ENCODE measurements at places on chromosomes 5 and 9. TPM values are rescaled to one million over a fixed set of nuclear protein-coding genes. Genes with fewer than 3 reads are reported as not detected.
A peak's percentile ranks its signal among the peaks of the same experiment; 100 is the strongest.

The ANKRD18A gene
- under 0.01 TPM for total RNA-seq

- H3K4me3 ChIP-seq = no peak overlapping the region
- H3K36me3 ChIP-seq = no peaks in the 10 kb centered on the region
- DNase-seq = no peak
- H3K27me3 ChIP-seq = no peaks in the 10 kb centered on the region
Measured at GRCh38 chr9:119509291-119509905, 140.2 kb upstream of the BRINP1 start.

The DNAH5 gene
- 0.41 TPM for total RNA-seq

The PAEP gene
- not detected for total RNA-seq

- peak; percentile 70 for DNase-seq
- no peak overlapping the region for H3K4me3 ChIP-seq
- H3K27me3 ChIP-seq = no peaks in the 10 kb centered on the region
- peaks cover 12% of the 10 kb centered on the region for H3K36me3 ChIP-seq
Measured at GRCh38 chr9:35844628-35845270, 15.7 kb downstream of the TMEM8B start.

DNA sequence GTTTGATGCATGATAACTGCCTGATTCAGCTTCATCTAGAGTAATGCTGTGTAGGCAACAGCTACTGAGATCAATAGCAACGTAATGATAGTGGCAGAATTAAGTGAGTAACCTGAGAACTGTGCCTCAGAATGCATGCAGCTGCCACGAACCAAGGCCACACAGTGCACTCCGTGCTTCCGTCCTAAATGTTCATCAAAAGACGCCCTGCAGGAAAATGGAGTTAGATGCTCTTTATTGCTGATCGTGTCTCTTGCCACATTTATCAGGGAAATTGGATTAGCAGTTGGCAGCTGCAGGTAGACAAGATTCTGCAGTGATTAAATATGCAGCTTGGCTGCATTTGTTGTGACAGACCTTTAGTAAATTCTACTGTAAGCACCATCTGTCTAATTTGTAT lies 107.7 kb upstream of the TLX3 start:
- no peaks in the 10 kb centered on the region for H3K4me1 ChIP-seq
- no peaks in the 10 kb centered on the region for H3K27me3 ChIP-seq
- no peak overlapping the region for H3K4me3 ChIP-seq
- no peak for DNase-seq
- H3K27ac ChIP-seq = no peak overlapping the region

DNA sequence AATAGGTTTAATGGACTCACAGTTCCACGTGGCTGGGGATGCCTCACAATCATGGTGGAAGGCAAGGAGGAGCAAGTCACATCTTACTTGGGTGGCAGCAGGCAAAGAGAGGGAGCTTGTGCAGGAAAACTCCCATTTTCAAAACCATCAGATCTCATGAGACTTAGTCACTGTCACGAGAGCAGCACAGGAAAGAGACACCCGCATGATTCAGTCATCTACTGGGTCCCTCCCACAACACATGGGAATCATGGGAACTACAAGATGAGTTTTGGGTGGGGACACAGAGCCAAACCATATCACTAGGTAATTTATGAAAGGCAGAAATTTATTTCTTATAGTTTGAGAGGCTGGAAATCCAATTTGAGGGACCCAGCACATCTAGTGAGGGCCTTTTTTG lies 40.0 kb downstream of the MTREX start:
- peaks cover 14% of the 10 kb centered on the region for H3K4me1 ChIP-seq
- H3K36me3 ChIP-seq = peaks cover 6% of the 10 kb centered on the region
- no peak overlapping the region for H3K27ac ChIP-seq
- H3K4me3 ChIP-seq = no peak overlapping the region
- no peaks in the 10 kb centered on the region for H3K27me3 ChIP-seq
- DNase-seq = no peak

DNA sequence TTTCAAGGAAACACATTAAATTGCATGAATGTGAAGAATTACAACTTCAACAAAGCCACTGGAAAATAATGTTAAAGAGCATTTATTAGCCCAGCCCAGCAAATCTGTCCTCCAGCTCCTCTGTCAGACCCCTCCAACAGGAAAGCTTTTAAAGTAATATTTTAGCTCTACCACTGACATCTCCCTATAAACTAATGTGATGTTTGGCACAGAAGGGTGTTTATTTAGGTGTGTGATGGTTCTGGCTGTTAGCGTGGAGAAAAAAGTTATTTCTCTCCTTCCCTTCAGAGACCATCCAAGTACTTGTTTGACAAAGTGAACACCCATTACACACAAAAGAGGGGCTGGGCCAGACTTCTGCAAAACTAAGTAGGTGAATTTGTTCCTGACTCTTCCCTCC lies 111.9 kb upstream of the TARS1 start:
- no peak for DNase-seq
- peaks cover 59% of the 10 kb centered on the region for H3K4me1 ChIP-seq
- no peaks in the 10 kb centered on the region for H3K27me3 ChIP-seq
- H3K4me3 ChIP-seq = no peak overlapping the region
- no peaks in the 10 kb centered on the region for H3K36me3 ChIP-seq

The TRIP13 gene
- 0.16 TPM for total RNA-seq

GRCh38 chr5:67416986-67417385 lies 220.4 kb upstream of the CD180 start:
- no peaks in the 10 kb centered on the region for H3K36me3 ChIP-seq
- no peak overlapping the region for H3K27ac ChIP-seq
- H3K4me1 ChIP-seq = peaks cover 16% of the 10 kb centered on the region
- no peak overlapping the region for H3K4me3 ChIP-seq

The ADGRD2 gene
- total RNA-seq = not detected

DNA sequence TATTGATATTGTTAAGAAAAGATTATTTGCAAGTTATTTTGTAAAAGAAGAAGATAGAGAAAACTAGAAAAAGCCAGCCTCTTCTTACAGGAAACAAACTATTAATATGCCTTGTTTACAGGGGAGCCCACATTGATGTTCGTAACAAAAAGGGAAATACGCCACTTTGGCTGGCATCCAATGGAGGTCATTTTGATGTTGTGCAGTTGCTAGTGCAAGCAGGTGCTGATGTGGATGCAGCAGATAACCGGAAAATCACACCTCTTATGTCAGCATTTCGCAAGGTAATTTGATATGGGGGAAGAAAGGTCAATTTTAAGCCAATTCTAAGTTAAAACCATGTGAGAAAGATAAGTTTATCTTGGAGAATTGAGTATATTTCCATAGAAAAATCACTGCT lies 37.6 kb upstream of the EIF4EBP3 start:
- H3K4me3 ChIP-seq = no peak overlapping the region
- H3K27me3 ChIP-seq = no peaks in the 10 kb centered on the region

The SOHLH1 gene
- total RNA-seq = not detected

- peaks cover 30% of the 10 kb centered on the region for H3K4me1 ChIP-seq
- H3K36me3 ChIP-seq = no peaks in the 10 kb centered on the region
- DNase-seq = peak; percentile 91
- peak overlapping the region; percentile 69 for H3K27ac ChIP-seq
- no peaks in the 10 kb centered on the region for H3K27me3 ChIP-seq
- H3K4me3 ChIP-seq = peak overlapping the region; percentile 6
Measured at GRCh38 chr9:80797831-80798688, 891.3 kb downstream of the TLE1 start.

The NMUR2 gene
- total RNA-seq = not detected

GRCh38 chr9:82600536-82601292 lies 462.2 kb downstream of the RASEF start:
- no peak overlapping the region for H3K4me3 ChIP-seq
- DNase-seq = no peak
- no peaks in the 10 kb centered on the region for H3K27me3 ChIP-seq
- H3K27ac ChIP-seq = peak overlapping the region; percentile 15
- H3K36me3 ChIP-seq = no peaks in the 10 kb centered on the region

The ANXA1 gene
- total RNA-seq = 135 TPM

DNA sequence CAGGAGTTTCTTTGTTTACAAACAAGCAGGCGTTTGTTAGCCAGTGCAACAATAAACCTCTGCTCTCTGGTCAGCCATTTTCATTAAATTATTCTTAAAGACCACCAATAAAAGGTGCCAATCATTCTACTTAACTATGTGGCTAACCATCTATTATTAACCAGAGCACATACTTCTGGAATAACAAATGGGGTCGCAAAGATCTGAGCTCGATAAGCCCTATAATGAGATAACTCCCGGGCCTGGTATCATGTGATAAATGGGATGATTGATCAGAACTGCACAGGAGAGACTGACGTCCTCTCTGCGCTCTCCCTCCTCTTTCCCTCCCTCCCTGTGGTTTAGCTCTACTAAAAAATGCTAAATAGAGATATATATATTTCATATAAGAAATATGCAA lies 488.2 kb downstream of the NTRK2 start:
- no peaks in the 10 kb centered on the region for H3K4me1 ChIP-seq
- DNase-seq = no peak
- H3K27me3 ChIP-seq = no peaks in the 10 kb centered on the region
- H3K4me3 ChIP-seq = no peak overlapping the region
- no peaks in the 10 kb centered on the region for H3K36me3 ChIP-seq

- H3K4me3 ChIP-seq = no peak overlapping the region
- H3K4me1 ChIP-seq = no peaks in the 10 kb centered on the region
- no peaks in the 10 kb centered on the region for H3K36me3 ChIP-seq
- H3K27me3 ChIP-seq = no peaks in the 10 kb centered on the region
- DNase-seq = peak; percentile 78
Measured at GRCh38 chr5:127650022-127650421, 1.1 kb downstream of the CTXN3 start.

DNA sequence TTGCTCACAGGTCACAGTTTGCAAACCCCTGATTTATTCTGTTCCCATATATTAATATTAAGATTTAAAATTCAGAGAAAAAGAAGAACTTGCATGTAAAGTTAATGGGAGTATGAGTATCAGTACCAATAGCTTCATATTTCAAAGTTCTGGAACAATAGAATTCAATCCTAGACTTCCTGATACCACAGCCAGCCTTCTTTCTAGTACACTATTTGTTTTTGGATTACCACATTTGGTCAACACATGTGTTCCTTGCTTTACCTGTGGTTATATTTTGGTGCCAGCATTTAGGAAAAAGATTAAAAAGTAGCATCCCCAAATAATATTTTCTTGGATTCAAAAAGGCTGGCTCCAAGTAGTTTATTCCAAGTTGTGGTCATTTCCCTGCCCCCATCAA lies 49.5 kb downstream of the SPINK5 start:
- DNase-seq = no peak
- H3K27me3 ChIP-seq = no peaks in the 10 kb centered on the region
- H3K36me3 ChIP-seq = no peaks in the 10 kb centered on the region
- H3K27ac ChIP-seq = no peak overlapping the region
- no peaks in the 10 kb centered on the region for H3K4me1 ChIP-seq

The RHOBTB3 gene
- 151 TPM for total RNA-seq

The TSSK1B gene
- total RNA-seq = not detected

The PITX1 gene
- total RNA-seq = 1.8 TPM

- no peak overlapping the region for H3K4me3 ChIP-seq
- H3K27ac ChIP-seq = no peak overlapping the region
- no peaks in the 10 kb centered on the region for H3K36me3 ChIP-seq
- no peak for DNase-seq
Measured at GRCh38 chr5:61023131-61023530, 78.1 kb downstream of the NDUFAF2 start.

GRCh38 chr9:97985058-97985861 lies 2.1 kb downstream of the ANP32B start:
- H3K27ac ChIP-seq = peak overlapping the region; percentile 98
- no peaks in the 10 kb centered on the region for H3K4me1 ChIP-seq
- peak; percentile 67 for DNase-seq
- peak overlapping the region; percentile 97 for H3K4me3 ChIP-seq

DNA sequence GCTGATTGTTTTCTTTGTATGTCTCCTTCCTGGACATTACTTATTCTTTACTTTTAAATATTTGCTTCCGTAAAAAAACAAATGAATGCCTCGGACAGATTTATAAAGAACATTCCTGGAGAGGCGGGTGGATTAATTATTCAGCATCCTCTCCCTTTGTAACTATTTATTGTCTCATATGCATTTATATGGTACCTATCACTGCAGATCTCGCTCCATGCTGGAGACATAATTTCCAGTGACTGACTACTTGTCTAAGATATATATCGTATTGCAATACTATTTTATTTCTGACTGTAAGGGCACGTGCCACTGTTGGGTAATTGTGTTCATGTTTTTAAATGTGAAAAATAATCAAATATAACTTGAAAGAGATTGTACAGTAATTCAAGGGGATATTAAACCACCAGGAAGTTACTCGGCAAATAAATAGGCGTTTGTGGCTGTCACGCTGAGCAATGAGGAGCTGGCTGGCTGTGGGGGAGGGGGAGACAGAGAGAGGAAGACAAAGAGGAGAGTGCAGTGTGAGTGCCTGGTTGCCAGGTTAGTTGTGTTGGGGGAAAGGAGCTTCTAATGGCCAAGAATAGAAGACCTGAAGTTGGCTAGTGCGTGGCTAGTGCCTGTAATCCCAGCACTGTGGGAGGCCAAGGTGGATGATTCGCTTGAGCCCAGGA lies 131.8 kb upstream of the GABRP start:
- H3K4me3 ChIP-seq = no peak overlapping the region
- no peaks in the 10 kb centered on the region for H3K4me1 ChIP-seq
- no peaks in the 10 kb centered on the region for H3K27me3 ChIP-seq
- no peaks in the 10 kb centered on the region for H3K36me3 ChIP-seq

DNA sequence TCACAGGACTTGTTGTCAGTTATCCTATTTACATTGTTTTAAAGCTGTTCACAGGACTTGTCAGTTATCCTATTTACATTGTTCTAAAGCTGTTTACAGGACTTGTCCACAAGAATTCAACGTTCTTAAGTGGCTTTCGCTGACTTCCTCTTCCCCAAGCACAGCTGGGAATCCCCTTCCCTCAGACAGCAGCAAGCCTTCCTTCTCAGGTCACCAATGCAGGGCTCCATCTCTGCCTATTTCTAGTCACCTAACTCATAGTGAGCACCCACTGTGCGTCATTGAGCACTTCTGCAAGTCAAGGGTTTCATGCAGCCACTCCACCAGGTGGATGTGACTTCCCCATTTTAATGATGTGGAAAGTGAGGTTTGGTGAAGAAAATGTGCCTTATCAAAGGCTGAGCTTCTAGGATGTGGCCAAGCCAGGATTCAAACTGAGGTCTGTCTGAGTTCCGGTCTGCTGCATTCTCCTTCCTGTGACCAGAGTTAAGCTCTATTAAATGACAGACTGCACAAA lies 109.8 kb upstream of the ZNF462 start:
- peaks cover 37% of the 10 kb centered on the region for H3K4me1 ChIP-seq
- no peak overlapping the region for H3K27ac ChIP-seq
- no peak overlapping the region for H3K4me3 ChIP-seq
- H3K36me3 ChIP-seq = no peaks in the 10 kb centered on the region
- DNase-seq = no peak

DNA sequence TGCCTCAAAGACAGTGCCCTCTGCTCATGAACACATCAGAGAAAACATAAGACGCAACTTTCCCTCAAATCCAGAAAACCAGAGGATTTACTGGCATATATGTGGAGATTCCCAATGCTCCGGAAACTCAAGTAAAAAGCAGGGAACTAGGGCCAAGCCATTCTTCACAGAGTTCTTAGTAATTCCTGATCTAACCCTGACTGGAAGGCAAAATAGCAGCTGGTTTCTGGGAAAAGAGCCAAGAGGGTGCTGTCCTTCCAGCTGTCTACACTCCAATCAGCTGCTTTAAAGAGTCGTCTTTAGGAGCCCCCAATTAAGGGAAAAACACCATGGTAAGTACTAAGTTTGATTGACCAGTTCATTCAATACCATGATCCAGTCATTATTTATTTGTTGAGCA lies 49.6 kb downstream of the GNA14 start:
- H3K27me3 ChIP-seq = no peaks in the 10 kb centered on the region

The HSD17B4 gene
- 114 TPM for total RNA-seq

The NSUN2 gene
- total RNA-seq = 29.3 TPM
